Left hindlimb (tissue), 1 donor: ENCODE measurements at places on chromosomes 3 and 15.

DNA sequence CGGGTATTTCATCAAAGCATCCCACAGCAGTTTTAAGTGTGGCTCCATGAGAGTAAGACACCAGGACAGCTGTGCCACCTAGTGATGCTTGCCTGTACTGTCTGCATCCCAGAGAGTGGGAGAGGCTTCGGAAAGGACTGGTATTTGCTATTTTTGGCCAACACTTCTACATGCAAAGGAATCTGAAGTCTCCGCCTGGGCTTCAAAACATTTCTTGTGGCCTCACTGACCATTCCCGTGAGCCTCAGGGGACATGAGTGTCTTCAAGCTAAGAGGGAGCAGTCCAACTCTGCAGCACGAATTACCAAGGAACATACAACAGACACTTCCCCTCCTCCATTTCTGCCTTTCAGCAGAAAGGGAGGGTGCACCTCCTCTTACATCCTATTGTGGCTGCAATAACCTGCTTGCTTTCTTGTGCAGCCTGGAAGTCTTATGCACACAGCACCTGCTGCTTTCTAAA is 177.5 kb downstream of the RORA start:
- peak; percentile 58 for DNase-seq

- DNase-seq = no peak
Measured at GRCh38 chr15:47987908-47988532, 132.8 kb upstream of the SLC24A5 start.

DNA sequence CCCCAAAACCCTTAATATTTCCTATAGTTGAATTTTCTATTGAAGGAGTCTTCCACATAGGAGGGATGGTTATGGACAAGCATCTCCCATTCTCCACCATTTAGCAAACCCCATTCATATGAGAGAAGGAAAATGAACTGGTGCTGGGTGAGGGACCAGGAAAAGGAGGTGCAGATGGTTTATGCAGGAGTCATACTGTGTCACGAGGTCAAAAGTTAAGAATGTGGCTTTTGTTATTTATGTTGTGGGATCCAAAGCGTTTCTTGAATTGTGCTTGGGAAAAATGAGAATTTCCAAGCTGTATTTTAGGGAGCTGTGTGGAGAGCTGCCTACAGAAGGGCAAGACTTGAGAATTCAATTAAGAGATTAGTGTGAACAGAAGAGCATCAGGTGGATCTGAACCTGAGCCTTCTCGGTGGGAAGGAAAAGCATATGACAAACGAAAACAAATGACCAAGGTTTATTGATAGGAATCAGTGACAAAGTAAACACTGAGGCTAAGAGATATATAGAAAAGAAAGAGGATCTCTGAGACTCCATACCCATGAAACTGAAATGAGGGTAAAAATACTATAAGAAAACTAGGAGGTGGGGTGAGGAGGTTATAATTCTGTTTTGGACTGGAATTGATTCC is 473.3 kb upstream of the NR2F2 start:
- no peak for DNase-seq

DNA sequence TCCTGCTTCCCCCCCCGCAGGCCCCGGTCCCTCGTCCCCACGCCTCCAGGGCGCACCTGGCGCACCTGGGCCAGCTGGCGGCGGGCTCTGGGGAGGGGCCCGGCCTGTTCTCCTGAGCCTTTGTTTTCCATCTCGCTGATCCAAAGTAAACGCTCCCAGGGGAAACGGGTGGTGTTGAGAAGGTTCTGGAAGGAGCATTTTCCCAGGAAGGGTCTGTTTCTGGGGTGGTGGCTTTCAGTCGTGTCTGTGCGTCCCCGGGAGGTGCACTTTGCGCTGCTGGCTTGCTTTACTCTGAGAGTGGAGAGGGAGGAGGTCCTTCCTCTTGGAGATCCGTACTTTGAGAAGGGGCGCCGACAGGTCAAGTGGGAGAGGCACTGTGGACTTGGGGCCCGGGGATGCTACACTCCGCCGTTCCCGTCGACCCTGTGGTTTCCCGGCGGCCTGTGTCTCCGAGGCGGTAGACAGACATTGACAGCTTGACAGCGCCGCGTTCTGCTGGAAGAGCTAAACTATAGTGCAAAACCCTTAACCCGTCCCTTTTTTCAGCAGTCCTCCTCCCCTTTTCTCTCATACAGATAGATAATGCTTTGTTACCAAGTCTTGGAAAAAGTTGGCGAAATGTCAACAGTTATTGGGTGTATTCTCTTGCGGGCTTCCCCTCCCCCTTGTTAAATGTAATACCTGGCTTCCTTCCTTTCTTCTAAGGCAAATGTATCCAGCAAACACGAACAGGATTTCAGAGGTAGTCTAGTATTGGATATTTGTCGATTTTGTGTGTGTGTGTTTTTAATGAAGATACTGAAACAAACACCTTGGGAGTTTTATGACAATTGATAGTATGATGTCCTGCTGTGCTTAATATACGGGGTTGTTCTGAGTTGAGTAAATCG is 6.5 kb downstream of the TPM1 start:
- DNase-seq = peak; percentile 78

- DNase-seq = no peak
Measured at GRCh38 chr3:56207922-56208321, 260.3 kb downstream of the ERC2 start.

DNA sequence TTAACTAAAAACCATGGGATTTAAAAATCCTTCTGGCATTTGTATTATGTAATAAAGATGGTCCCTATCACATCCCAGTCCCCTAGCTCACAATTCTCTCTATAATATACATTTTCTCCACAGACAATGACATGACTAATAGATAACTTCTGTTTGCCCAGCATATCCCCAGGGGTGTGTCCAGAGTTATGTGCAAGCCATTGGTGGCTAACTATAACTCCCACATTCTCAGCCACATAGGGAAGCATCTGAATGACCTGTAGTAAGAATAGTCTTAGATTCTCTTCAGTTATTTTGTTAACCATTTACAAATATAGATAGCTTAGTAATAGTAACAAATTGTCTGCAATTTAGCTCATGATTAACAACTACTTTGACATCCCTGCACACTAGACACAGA is 52.2 kb upstream of the RBSN start:
- no peak for DNase-seq

DNA sequence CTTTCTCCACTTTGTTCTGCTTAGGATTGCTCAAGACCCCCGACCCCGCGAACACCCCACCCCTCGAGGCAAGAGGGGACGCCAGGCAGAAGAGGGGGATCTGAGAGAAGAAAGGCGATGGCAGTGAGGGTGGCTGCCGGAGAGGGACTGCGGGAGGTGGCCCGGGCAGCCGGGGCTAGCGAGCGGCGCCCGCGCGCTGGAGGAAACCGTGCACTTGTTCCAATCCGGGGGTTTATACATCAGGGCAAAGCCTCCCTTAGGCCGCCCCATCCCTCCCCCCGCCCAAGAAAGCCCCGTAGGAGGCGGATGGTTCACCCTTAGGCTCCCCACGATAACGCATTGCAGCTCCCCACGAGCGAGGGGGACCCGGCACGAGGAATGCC is 475 bp downstream of the ERC2 start:
- no peak for DNase-seq

DNA sequence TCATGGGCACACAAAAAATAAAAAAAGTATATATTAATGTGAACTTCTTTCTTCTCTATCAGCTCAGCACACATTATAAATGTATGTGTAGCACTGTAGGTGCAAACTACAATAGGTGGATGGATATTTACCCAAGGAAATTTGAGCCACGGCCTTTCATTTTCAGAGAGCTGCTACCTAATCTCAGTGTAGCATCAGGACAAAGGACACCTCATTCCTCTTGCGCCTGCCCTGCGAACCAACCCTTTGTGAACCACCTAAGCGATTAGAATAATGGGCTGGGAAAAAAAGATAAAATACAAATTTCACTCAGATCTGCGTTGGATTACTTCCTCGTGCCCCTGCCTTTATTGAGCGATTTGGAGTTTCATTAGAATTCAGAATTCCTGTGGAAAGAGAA is 263.2 kb downstream of the NR2F2 start:
- DNase-seq = no peak

GRCh38 chr15:36161771-36162212 is 417.6 kb upstream of the CDIN1 start:
- DNase-seq = peak; percentile 31

DNA sequence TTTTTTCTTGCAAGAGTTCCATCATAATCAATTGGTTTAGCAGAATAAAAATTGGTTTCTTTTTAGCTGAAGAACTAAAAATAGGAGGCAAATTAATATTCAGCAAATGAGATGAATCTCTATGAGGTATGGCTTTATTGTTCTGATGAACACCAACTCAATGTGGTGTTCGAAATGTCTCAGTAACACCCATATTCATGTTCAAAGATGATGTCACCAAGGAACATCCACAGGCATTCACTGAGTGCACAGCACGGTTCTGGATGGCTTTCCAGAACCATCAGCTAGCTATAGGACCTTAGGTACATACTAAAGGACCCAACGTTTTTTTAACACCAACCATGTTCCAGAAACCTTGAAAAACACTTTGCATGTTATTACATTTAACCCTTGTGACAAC is 42.7 kb downstream of the CCNL1 start:
- no peak for DNase-seq

DNA sequence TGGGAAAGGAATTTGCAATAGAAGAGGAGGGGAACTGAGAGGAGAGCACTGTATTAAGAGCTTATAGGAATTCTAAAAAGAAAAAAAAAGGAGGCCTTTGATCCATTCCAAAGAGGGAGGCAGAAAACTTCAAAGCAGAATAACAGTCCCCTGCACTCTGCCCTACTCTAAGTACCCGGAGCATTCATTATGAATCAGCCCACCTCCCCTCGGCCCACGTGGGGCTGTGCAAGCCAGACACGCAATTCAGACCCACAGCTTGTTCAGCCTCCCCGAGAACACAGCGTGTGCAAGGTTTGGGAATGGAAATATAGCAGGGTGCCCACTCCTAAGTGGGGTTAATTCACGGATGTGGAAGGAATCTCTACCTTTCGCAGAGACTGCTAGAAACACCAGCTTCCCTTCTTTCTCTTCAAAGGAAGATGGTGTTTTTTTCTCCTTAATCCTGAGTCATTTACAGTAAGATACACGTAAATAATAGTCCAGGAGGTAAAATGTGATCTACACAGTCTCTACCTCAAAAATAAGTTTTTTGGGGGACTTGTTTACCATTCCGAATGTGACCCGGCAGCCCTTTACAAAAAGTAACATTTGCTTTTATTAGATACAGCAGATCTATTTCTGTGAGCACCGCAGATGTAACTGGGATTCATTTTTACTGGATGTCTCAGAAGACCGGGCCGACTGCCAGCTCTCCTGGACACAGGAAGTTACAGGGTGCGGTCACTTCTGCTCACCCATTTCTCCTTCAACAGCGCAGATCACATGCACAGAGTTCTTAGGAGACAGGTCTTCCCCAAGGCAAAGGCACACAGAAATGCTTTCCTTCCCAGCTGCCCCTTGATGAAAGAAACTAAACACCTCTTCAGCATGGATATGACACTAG is 768.5 kb upstream of the CFAP20DC start:
- peak; percentile 72 for DNase-seq

- no peak for DNase-seq
Measured at GRCh38 chr3:52051444-52051843, 4.9 kb downstream of the DUSP7 start.

- no peak for DNase-seq
Measured at GRCh38 chr15:41933771-41934170, 38.6 kb downstream of the EHD4 start.

- DNase-seq = no peak
Measured at GRCh38 chr3:106643684-106644161, 733.5 kb upstream of the CCDC54 start.

DNA sequence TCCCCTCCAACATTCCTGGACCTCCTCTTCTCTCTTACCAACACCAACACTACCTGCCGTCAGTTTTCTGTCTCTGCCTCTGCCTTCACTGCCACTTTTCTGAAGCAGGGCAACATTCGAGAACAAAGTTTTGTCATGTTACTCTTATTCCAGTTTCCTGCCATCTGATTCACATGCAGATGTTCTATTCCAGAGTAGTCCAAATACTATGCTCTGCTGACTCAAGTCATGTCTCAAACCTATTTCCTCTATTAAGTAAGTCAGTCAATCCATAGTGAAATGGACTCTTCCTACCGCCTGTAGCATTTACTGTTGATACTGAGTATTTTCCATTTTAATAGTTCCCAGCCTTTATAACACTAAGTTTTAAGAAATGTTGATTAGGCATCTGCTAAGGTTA is 43.4 kb downstream of the ESYT3 start:
- no peak for DNase-seq

DNA sequence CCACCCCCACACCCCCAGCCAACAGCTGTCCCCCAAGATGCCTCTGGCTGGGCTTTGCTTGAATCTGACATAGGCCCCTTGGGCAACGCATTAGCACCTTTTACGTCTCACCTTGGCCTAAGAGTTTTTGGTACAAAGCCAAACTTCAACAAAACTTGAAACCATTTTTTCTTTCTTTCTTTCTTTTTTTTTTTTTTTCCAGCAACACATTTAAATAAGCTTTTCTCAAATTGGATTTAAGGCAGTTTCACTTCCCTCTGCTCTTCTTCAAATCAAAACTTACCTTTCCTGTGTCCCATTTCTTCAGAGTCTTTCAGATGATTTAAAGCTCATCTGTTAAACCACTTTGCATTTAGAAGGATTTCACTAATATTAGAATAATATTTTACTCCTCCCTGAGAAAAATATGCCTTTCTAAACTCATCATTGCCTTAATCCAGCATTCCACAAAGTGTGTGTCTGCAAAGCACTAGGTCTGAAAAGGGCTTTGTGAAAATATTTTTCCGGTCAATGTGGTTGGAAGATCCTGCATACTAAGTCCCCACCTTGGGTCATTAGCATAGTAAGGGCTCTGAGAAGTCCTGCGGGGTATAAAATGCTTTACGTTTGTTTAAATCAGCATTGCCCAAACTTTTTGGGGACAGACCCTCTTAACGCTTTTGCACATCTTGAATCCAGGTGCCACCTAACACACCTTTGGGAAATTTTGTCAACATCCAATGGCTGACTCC is 217.0 kb downstream of the TLE3 start:
- DNase-seq = no peak

- DNase-seq = no peak
Measured at GRCh38 chr3:61347981-61348380, 96.7 kb upstream of the FHIT start.

DNA sequence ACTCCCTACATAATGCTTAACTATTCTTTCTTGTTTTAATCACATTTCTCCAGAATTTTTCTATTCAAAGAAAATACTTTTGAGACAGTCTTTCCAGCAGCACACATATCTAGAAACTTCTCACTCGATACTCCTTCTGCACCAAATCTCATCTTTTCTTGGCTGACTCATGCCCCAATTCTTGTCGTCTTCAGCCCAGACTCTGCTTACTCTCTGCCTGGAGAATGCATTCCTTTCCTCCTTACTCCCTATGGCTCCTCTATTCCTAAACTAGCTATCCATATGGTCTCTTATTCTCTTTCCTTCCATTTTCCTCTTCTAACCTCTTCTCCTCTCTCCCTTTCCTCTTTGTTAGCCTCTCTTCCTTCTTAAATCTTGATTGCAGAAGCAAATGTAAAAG is 158.7 kb downstream of the GBE1 start:
- no peak for DNase-seq

GRCh38 chr3:51986010-51986947 is 2.9 kb downstream of the ACY1 start:
- DNase-seq = no peak
